HFFc6 (cell line): ENCODE measurements at places on chromosomes 12 and 14.

DNA sequence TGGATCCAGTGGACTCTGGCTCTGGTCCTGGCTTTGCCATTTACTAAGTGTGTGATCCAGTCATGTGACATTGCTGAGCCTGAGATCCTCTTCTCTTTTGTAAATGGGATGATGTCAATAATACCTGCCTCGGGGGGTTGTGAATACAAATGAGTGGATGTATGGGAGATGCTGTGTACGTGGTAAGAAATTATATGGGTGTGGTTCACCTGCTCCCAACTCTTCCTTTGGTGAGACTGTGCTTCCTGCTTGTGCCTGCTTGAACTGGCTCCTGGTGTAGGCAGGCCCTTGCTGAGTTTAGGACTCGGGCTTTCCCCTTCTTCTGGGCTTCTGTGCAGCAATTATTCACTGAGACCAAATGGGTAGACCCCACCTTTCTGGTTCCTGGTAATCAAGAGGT is 189.5 kb upstream of the FRMD6 start:
- no peak for DNase-seq

- no peak for DNase-seq
These were observed 6.9 kb upstream of the IFI27 start for GRCh38 chr14:94103554-94104150.

DNA sequence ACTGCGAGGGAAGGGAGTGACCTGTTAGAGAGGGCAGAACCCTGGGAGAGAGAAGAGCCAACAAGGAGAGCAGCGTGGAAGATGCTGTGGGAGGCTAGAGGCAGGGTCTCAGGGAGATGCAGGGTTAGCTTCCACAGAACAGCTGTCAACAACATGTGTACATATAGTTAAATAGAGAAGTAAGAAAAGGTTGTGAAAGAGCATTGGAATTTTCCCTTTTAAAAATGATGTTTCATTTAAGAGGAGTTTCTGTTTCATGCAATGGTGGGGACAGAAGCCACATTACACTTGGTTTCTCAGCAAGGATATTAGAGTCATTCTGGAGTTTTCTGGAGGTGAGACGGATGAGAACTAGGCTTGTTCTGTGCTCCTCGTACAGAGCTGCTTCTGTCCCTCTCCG is 23.8 kb upstream of the TBC1D30 start:
- no peak for DNase-seq

- DNase-seq: no peak
These were observed 11.1 kb downstream of the ACTR6 start for GRCh38 chr12:100211698-100212097.

GRCh38 chr12:24839268-24839791 is 109.6 kb downstream of the BCAT1 start:
- peak; percentile 8 for DNase-seq

DNA sequence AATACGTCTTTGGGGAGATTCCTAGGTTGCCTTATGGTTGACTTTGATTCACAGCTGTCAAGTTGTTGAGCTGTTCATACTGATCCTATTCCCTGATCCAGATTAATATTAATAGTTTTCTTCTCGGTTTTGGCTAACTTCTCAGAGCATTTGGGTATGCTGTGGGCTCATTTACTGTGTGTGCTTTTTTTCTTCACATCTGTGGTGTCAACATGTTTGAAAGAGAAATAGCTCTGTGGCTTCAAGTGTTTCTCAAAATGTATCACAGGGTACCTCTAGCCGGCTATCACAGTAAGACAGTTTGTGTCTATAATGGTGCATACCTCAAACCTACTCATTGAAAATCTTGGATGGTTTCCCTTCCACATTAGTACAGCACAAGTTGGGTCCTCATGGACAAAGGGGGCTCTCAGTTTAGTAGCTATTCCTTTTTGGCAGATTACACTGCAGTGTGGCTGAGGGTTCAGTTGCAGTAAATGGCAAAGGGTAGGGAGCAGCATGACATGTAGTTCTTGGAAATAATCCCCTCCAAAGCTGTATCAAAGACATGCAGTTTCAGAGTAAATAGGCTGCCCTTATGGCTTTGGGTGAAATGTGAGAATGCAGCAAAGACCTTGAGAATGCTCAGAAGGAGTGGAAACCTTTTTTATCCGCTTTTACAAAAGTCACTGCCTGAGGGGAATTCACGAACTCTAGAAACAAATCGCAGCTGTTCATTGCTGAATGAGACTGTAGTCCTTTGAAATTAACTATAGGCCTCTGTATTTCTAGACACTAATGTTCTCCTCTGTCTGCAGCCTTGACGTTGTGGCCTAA is 102.4 kb upstream of the ATF1 start:
- no peak for DNase-seq

- DNase-seq: peak; percentile 29
These were observed 165.8 kb upstream of the SYT1 start for GRCh38 chr12:78698747-78699146.

- no peak for DNase-seq
These were observed 45.0 kb upstream of the VASH1 start for GRCh38 chr14:76716285-76716684.
